Activated CD8-positive, alpha-beta memory T cell treated with anti-CD3 and anti-CD28 coated beads, Interleukin-2, amount 50 U/mL, for 48 hours (primary cell): ENCODE measurements at places on chromosomes 12 and 14.

DNA sequence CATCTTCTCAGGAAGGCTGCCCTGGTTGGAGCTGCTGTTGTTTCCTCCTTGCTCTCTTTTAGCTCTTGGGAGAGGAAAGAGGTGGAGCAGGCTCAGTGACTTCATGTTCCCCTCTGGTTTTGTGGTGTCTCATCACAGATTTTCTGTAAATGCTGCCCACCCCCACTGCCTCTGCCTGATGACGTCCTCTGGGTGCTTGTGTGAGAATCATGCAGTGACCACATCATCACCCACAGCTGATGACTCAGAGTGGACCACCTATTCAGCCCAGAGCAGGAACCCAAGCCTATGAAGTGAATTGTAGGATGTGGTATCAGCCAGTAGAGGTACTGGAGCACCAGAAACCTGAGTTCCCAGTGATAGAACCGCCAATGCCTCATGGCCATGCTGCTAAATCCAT, at the start of gene GZMB:
Gene GZMB, minus strand, starts transcription at position 33 of the 400 bp plus-strand sequence. Its CDS starts 30 bp downstream, at position 3.
- peak; percentile 88 for DNase-seq

DNA sequence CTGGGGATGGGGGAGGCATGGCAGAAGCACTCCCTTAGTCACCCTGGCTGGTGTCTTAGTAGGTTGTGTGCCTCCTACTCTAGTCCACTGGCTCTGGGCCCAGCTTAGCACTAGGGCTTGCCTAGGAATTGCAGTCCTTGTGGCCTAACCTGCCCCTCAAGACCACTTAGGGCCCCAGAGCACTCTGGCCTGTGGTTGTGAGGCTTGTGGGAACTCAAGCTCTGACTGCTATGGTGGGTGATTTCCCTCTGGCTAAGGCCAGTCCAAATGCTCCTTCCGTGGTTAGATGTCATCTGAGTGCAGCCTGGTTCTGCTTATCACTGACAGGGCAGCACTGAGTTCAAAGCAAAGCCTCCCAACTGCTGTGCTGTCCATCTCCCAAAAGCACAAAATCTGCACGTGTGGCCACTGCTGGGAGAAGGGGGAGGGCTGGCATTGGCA, 20.2 kb downstream of the FGD4 start:
- no peak for DNase-seq

DNA sequence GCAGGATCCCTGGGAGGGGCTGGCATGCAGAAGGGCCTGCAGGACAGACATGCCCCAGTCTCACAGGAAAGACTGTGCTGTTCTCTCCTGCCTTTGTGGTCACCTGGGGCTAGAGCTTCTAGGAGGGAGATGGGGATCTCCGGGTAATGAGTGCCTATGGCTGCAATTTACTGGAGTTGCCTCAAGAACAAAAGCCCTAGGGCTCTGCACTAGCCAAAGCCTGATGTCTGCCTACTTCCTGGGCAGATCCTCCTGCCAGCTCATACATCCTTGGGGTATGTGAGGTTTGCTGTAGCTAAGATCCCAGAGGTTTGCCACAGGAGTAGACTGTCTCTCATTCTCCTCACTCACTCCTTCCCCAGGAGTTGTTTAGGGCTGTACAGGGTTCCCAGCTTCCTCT, 106.9 kb upstream of the PPFIA2 start:
- no peak for DNase-seq

DNA sequence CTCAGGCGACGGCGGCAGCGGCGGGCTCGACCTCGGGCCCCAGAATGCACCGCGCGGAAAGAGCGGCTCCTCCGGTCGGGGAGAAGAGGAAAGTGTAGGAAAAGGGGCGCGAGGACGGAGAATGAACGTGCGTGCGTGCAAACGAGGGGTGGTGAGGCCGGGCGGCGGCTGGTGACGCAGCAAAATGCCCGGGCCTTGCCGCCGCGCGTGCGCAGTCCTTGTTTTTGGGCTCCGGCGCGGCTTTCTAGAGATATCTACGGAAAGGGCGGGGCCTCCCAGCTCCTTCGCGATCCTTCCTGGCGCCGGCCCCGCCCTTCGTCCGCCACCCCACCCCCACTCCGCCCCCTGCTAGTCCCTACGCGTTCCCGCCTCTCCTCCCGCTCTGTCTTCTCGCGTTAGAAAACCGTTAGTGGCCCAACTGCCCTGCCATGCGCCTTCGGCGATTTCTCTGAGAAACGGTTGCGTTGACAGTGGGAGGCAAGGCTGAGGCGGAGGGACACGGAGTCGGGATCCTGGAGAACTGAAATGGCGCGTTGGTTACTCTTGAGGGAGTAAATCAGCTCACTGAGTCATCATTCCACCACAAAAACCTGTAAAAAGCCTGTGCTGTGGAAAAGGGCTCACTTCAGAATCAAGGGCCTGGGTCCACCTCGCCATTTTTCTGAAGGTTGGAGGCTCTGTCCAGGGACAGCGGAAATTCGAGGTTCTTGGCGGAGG, at the start of gene PTGES3:
Gene PTGES3, minus strand, starts transcription at position 156 of the 717 bp plus-strand sequence. CDS start 285 bp downstream, outside the sequence.
- DNase-seq, result peak; percentile 99

DNA sequence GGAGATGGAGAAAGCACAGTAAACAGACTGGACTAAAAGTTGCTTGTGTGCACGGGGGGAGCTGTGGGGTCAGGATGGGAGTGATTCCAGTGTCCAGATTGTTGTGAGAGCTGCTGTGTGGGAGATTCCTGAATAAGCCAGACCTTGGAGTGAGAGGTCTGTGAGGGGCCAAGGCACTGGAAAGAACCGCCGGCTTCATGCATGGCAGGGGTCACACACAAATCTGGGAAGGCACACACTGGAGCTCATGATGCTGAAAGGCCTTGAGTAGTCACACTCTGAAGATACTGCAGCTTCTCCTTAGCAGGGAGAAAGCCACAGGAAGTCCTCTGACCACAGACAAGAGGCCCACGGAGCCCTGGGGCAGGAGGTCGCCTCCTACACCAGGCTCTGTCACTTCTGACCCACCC, 23.1 kb downstream of the ADCY6 start:
- DNase-seq, result no peak

- DNase-seq, result no peak
Observed at GRCh38 chr12:39061576-39061975, 156.2 kb upstream of the CPNE8 start.

DNA sequence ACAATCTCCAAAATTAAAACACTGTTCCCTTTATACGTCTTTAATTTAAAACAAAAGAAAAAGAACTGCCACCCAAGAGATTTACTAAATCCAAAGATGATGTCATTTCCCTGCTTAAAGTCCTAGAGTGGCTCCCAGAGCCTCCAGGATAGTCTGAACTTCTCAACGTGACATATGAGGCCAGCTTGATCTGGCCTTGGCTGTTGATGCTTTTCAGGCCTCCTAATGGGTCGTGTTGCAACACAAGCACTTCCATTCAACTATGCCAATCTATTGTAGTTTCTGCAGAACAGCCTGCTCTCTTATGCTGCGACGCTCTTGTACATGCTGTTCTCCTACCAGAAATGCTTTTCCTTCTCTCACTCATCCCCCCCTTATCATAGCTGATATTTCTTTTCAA, 35.7 kb downstream of the LGR5 start:
- no peak for DNase-seq

GRCh38 chr14:99908653-99909250, 115.5 kb downstream of the EML1 start:
- DNase-seq, result no peak

DNA sequence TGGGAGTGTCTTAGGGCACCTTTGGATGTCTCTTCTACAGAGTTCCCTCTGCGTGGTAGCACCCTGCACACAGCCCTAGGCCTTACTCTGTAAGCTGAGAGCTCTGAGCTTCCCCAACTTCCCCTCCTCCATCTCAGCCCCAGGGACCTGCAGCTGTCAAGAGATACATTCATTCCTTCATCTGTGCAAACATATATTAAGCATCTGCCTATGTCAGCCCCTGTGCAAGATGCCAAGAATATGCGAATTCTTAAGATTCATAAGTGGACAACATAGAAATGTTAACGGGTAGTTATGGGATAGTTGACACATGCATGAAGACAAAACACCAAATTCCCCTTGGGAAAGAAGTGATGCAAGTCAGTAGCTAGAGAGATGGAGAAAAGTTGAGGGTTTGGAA, 190.8 kb downstream of the SLC41A2 start:
- DNase-seq, result no peak

DNA sequence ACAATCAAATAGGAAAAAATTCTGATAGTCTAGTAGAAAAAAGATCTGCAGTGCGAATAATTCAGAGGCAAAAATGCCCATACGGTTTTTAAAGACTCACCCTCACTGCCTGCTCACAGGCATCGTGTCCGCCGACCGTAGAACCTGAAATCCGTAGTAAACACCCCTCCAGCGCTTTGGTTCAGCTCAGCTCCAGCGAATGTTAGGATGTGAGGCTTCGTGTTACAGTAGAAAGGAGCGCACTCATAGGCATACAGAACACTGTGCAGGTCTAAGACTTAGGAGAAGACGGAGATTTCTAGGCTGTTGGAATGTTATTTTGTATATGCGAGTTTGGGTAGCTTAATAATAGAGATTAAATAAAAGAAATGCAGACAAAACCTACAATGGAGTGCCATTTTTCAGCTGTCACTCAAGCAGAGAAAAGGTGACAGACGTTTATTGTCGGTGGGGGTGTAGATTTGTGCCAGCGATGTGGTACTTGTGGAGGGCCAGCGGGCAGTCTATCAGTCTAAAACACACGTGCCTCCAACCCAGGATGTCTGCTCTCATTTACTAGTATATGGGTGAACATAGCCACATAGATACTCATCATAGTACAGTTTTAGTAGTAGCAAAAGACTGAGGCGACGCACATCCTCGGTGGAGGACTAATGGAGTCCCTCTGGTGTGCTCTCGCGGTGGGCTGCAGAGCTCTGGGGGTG, 25.7 kb downstream of the SFSWAP start:
- DNase-seq, result no peak

DNA sequence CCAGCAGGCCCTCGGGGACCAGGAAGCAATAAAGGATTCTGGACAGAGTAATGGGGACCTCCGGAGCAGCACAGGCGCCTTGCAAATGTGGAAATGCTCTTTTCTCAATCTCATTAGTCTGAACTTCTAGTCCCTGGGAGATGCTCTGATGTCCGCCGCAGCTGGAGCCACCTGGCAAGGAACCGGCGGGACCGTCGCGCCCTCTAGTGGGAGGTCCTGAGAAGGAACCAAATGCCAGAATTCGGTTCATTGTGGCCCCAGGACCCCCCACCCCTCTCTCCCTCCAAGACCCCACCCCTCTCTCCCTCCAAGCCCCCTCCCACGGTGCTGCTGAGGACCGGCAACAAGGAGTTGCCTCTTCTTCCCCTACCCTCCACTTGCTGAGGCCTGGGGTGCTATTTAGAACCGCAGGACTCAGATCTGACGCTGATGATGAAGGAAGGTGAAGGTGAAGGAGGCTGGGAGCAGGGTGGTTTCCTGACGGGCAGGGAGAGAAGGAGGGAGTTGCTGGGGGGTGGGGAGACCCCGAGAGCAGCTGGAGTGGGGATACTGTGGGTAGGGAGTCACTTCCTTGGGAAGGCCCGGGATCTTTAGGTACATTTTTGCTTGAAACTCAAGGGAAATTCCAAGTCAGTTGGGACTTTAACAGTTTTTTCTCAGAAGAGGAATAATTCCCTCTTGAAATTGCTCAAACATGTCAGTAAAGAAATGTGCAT, 42.5 kb downstream of the SMIM41 start:
- peak; percentile 88 for DNase-seq

GRCh38 chr14:98018628-98019027, 1221.4 kb downstream of the VRK1 start:
- DNase-seq, result no peak

GRCh38 chr14:67971627-67972625, 152.3 kb downstream of the RAD51B start:
- no peak for DNase-seq

DNA sequence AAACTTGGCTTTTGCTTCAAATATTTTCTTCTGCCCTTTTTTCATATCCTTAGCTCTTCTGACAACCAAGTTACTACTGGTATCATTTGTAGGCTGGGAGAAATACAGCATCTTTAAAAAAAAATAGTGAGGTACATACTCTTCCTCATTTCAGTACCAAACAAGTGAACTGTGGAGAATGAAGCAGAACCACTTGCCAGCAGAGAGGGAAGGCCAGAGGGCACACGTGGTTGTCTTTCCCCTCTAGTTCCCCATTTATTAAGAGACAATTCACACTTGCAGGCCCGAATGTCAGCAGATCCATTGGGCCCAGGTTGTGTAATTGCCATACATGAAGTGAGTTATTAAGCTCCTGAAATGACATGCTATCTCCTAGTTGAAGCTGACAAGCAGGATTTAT, 3.2 kb downstream of the SUSD6 start:
- DNase-seq, result no peak

DNA sequence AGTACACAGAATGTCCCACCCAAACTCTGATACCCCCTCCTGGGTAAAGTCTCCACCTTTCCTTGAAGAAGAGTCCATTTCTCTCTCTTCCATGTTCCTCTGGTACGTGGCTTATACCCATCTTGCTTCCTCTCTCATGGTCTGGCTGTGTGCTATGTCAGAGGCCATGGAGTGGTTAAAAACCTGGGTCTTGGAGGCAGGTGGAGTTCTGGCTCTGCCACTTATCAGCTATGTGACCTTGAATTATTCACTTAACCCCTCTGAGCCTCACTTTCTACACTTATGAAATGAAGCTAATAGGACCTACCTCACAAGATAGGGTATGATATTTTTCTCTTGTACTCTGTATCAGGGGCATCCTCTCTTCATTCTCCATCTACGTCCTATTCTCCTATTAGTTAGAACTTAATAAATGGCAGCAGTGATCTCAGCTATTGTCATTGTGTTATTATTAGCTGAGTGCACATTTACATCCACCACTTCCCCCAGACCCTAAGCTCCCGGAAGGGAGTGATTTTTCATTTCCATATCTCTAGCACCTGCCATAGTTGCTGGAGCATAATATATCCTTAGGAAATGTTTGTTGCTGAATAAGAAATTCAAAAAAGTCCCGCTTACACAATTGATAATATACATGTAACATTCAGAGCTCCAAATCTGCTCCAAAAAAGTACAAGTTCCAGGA, 59.8 kb upstream of the NOS1 start:
- DNase-seq, result no peak

DNA sequence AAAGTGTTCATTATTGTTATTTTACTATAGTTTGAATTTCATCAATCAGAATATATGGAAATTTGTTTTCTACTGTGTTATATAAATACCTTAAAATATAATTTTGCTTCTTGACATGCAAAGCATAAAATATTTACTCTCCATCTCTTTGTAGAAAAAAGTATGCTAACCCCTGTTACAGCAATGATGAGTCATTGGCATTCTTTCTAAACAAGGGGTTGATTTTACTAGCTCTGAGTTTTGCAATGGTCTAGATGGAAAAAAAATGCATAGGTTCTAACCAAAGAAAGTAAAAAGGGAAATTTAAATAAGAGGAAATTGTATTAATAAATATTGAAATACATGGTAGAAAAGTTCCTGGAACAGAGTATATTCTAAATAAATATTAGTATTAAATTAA, 990.2 kb upstream of the ATXN7L3B start:
- no peak for DNase-seq

GRCh38 chr12:26445909-26446308, 250.5 kb downstream of the SSPN start:
- no peak for DNase-seq

DNA sequence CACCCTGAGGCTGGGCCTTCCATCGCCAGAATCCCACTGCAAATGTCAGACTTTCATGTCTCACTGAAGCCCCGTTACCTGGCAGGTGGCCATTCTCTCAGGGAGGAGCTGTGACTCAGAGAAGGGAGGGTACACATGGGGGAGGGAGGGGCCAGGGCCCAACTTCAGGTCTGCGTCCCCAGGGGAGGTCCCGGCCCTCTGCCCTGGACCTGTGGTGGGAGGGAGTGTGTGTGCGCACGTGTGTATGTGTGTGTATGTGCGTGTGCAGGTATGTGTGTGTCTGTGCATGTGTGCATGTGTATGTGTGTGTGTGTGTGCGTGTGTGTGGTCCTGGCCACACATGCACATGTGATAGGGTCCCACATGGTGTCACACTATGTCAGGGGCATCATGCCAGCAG, 50.9 kb downstream of the MVK start:
- DNase-seq, result no peak

- DNase-seq, result no peak
Observed at GRCh38 chr12:6494258-6494743, 399 bp downstream of the NCAPD2 start.
